ENCODE measurements at places on chromosomes 5 and 9.

GRCh38 chr9:33106827-33107621, 30.6 kb upstream of the SMU1 start:
- no peak for DNase-seq

DNA sequence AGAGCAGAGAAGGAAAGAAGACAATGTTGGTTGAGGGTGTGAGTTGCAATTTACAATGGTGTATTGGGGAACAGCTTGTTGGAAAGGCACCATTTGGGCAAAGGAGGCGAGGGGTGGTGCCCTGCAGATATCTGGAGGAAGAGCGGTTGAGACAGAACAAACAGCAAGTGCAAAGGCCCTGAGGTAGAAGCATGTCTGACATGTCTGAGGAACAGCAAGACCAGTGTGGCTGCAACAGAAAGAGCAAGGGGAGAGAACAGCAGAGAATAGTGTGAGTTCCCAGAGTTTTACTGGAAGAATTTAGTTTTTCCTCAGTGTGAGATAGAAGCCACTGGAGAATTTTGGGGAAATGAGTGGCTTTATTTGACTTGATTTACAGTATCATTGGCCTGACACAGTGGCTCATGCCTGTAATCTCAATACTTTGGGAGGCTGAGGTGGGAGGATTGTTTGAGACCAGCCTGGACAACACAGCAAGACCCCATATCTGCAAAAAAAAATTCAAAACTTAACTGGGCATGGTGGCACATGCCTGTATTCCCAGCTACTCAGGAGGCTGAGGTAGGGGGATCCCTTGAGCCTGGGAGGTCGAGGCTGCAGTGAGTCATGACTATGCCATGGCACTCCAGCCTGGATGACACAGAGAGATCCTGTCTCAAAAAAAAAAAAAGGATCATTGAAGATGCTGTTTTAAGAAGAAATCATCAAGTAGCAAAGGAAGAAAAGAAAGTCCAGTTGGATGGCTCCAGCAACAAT, 13.6 kb downstream of the CMBL start:
- no peak for DNase-seq

- no peak for DNase-seq
Measured at GRCh38 chr5:107577394-107577950, 93.3 kb downstream of the EFNA5 start.

DNA sequence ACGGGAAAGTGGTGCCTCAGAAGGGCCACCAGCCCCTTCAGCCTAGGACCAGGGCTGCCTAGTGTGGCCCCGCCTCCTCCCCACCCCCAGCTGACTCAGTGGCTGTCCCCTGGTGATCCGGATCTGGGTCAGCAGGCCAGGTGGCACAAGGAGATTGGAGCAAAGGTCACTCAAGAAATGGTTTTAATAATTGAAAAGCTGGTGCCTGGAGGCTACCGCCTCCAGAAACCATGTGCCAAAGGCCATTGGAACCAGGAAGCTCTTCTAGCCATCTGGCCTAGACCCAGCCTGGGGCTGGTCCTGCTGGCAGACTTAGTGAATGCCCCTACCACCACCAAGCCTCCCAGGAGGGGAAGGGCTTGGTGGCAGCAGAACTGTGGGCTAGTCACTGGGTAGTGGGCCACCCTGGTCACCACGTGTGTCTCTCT, 1.5 kb downstream of the ST6GALNAC4 start:
- no peak for DNase-seq

All from activated T-helper 1 cell treated with Interleukin-2 at 50 U/mL for 16 hours (primary cell).